Adrenal gland (tissue), 19 donors: ENCODE measurements at places on chromosomes 1 and 21. TPM values are rescaled to one million over a fixed set of nuclear protein-coding genes. Genes with fewer than 3 reads are reported as not detected.

The BACE2 gene
- total RNA-seq, result 12.1 TPM

The GJA8 gene
- not detected for total RNA-seq

The LIN28A gene
- total RNA-seq, result not detected

- no peak overlapping the region for H3K4me3 ChIP-seq
- H3K27me3 ChIP-seq, result no peaks in the 10 kb centered on the region
Measured at GRCh38 chr21:44461464-44462001, 6.2 kb downstream of the LRRC3 start.

DNA sequence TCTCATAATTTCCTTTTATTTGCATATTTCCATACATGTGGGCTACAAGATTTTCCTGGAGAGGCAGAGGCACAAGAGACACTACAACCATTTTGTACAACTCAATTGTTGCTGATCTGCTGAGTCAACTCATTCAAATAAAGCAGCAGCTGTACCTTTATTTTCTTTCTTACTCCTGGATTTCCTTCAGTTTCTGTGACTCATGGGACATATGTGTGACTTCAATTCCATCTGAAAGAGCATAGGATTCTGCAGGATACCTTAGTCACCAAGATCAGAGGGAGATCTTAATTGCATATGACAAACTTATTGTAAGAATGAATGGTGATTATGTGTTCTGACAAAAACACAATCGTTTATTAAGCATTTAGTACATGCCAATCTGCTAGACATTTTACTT is 2219.4 kb downstream of the NCAM2 start:
- H3K4me3 ChIP-seq, result no peak overlapping the region
- no peaks in the 10 kb centered on the region for H3K36me3 ChIP-seq
- H3K4me1 ChIP-seq, result no peaks in the 10 kb centered on the region

DNA sequence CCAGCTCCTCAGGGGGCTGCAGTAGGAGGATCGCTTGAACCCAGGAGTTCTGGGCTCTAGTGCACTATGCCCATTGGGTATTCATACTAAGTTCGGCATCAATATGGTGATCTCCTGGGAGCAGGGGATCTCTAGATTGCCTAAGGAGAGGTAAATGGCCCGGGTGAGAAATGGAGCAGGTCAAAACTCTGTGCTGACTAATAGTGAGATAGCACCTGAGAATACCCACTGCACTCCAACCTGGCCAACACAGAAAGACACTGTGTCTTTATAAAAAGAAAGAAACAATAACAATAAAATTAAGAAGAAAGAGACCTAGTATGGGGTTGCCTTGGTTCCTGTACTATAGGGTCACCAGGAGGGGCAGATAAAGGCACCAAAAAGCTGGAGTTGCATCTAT is 13.7 kb upstream of the DUSP12 start:
- DNase-seq, result no peak
- peaks cover 4% of the 10 kb centered on the region for H3K27me3 ChIP-seq
- H3K36me3 ChIP-seq, result no peaks in the 10 kb centered on the region
- peaks cover 8% of the 10 kb centered on the region for H3K4me1 ChIP-seq
- H3K27ac ChIP-seq, result no peak overlapping the region
- no peak overlapping the region for H3K4me3 ChIP-seq

DNA sequence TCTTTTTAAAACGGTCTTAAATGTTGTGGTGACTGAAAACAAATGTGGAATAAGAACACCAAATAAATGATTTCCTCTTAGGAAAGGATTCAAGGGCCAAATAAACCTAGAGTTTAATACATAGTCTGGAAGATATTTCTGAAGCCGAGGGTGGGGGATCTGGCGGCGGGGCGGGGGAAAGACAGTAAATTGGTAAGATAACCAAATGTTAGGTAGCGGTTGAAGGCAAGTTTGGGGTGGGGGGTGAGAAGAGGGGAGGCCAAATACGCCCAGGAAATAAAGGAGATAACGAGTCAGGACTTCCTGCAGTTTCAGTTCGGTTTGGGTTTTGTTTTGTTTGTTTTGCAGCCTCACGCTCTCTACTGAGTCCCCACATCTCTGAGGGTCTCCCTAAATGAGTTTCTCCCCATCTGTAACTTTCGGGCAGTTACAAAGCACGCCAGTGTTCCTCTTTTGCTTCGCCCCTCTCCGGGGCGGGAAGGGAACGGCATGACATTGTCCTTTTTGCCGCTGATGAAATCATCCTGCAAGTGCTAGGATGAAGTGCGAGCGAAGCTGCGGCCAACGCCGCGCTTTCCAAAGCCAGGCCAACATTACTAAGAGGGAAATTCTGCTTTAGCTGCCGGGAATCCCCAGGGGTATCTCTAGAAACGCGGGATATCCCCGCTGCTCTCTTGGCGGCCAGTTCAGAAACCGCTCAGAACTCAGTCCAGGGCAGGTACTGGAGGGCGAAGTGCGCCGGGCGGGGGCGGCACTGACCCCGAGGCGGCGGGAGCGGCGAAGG is 844 bp downstream of the NIBAN1 start:
- no peaks in the 10 kb centered on the region for H3K36me3 ChIP-seq
- no peaks in the 10 kb centered on the region for H3K27me3 ChIP-seq
- H3K4me1 ChIP-seq, result peaks cover 7% of the 10 kb centered on the region
- peak; percentile 38 for DNase-seq
- H3K4me3 ChIP-seq, result peak overlapping the region; percentile 62
- H3K27ac ChIP-seq, result peak overlapping the region; percentile 57

GRCh38 chr1:2050461-2050792 is 216 bp downstream of the PRKCZ start:
- H3K4me3 ChIP-seq, result peak overlapping the region; percentile 27
- H3K27ac ChIP-seq, result no peak overlapping the region
- H3K27me3 ChIP-seq, result no peaks in the 10 kb centered on the region
- H3K36me3 ChIP-seq, result no peaks in the 10 kb centered on the region
- no peak for DNase-seq
- peaks cover 13% of the 10 kb centered on the region for H3K4me1 ChIP-seq

GRCh38 chr1:32111789-32112188 is 3.9 kb downstream of the KPNA6 start:
- no peak for DNase-seq
- no peaks in the 10 kb centered on the region for H3K27me3 ChIP-seq
- H3K4me3 ChIP-seq, result no peak overlapping the region
- no peaks in the 10 kb centered on the region for H3K36me3 ChIP-seq
